ENCODE measurements at places on chromosomes 12 and 14.

DNA sequence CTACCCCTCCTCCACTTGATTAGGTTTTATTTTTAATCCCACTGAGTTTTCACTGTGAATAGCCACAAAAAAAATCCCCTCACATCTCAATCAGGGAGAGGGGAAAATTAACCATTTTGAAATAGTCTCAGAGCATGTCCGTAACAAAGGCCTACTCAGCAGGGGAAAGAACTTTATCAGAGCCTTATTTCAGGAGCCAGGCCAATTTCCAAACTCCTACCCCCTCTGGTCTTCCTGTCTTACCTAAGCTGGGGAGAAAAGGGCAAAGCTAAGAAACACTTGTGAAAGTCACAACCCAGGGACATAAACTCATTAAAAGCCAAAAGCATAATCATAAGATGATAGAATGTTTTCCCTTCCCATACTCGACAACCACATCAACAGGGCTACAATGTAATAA lies 260.3 kb upstream of the DIO3 start:
- DNase-seq = no peak

DNA sequence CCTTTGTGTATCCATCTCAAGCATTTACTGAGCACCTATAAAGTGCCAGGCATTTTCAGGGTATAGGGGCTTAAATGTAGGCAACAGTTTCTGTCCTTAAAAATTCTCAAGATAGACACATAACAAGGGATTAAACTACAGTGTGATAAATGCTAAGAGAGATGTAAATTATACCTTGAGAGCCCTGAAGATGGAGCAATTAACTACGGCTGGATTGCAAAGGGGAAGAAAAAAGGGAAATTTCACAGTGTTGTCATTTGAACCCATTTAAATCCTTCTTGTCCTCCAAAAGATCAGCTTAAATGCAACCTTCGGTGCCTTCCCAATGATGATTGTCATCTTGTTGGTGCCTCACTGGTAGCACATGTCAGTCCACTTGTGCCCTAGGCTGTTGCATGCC lies 11.5 kb upstream of the IL26 start:
- DNase-seq = no peak

GRCh38 chr14:102971314-102971713 lies 48.9 kb downstream of the AMN start:
- DNase-seq = no peak

GRCh38 chr14:64762044-64763034 lies 58.1 kb downstream of the PLEKHG3 start:
- DNase-seq = no peak

DNA sequence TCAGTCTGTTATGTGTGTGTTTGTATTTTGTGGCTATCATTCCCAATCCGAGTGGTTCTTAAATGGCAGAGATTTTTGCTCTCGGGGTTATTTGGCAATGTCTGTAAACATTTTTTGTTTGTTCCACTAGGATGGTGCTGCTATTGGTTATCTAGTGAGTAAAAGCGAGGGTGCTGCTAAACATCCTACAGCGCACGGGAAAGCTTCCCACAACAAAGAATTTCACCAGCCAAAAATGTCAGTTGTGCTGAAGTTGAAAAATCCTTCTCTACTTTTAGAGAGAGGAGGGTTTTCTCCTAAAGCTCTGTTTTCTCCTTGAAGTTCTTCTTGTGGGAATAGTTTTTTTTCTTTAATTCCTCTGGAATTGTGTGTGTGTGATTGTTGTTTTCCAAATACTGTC lies 2.4 kb downstream of the EXD2 start:
- DNase-seq = no peak

GRCh38 chr14:23725980-23726710 lies 90.0 kb downstream of the DHRS2 start:
- no peak for DNase-seq

DNA sequence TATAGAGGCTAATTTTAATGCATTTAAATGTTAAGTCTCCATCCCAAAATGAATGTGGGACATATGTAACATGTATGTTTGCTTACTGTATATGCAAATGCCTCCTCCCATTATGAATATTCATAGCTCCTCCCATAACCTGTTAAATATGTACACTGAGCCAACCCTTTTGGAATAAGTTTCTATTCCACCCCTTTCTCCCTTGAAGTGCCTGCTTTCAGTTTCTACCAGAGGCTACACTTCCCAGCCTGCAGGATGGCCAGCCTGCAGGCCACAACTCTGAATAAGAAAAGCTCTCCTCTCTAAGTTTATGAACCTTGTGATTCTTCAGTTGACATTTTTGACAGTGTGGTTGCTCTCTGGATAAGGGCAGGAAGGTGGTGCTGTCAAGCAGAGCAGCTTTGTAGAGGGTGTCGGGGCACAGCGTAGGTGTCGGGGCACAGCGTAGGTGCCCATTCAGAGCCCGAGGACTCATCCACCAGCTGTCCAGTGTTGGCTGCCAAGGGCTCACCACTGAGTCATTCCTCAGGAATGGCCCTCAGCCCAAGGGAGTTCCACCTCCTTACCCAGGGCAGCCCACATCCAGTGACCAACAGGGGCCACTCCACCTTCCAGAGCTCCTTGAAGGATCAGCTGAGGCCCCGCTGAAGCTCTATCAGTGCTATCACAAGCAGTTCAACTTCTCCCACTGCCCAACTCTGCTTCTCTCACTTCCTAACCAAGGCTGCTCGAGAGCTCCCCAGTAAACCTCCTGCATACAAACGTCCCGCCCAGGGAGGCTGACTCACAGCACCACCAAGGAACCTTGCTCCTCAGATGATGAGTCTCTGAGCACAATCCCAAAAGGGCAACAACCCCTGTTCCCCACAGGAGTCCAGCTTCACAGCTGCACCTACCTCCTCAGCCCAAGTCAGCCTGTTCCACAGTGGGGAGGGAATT lies 31.4 kb downstream of the VWF start:
- DNase-seq = no peak

DNA sequence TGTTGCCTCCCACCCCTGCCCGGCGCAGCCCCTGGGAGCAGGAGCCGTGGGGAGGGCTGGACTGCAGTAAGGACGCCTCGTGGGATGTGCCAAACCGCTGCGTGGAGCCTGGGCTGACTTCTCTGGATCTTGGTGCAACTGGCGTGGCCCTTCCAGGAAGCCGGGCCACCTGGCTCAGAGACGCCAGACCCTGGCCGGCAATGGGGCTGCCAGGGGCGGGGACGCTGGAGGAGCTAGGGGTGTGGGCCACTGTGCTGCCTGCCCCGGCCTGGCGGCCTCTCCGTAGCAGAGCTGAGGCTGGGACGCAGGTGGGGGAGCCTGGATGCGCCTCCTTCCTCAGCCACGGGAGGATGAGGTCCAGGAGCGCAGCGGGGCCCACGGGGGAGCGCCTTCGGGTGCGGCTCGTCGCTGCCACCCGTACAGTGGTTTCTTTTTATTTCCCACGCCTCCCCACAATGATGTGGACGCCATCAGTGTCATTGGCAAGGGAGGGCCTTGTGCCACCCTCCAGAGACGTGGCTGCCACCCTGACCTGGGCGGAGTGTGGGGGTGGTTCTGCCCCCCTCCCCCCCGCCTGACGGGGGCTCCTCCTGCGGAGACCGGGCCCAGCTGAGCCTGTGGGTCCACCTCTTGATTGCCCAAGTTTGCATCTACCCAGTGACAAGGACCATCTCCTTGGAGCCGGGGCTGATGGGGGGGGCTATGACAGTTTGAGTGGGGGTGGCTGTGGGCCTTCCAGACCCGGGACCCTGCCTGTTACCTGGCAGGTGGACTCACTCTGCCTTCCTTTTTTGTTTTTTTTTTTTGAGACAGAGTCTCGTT lies 11.3 kb downstream of the DDX51 start:
- DNase-seq = no peak

DNA sequence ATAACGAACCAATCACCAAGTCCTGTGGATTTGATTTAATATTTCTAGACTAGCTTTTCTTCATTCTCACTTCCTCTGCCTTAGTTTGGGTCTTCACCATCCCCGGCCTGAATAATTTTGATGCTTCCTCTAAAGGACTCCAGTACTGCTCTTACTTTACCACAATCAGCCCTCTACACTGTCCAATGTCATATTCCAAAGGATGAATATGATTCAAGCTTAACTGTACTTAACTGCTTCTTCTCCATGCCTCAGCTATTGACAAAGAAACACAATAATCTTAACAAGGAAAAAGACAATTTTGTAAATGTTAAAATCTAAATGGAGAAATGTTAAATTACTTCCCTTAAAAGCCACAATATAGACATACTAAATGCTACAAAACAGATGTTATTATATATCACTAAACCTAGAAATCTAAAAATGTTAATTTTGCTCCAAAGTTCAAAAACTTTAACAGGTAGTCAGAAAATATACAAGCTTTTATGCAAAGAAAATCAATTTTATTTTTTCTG lies 70.2 kb downstream of the STXBP6 start:
- no peak for DNase-seq

GRCh38 chr14:36177489-36177888 lies 967 bp upstream of the PTCSC3 start:
- DNase-seq = no peak

DNA sequence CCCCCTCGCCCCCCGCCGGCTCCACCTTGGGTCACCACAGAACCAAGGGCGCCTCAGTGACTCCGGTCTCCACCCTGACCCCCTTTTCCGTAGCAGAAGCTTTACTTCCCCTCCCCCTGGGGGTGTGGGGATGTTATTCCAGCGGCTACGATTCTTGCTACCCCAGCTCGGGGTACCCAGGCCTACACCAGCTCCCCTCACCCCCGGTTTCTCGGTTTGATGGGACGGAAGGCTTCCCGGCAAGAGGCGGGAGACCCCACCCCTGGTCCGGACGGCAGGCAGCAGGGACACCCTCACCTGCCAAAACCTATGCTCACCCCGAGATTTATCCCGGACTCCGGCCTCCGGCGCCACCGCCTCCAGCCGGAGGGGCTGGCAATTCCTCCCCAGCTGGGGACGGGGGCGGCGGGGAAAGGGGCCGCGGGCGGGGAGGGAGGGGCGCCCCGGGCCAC lies 619 bp downstream of the RAB15 start:
- no peak for DNase-seq

DNA sequence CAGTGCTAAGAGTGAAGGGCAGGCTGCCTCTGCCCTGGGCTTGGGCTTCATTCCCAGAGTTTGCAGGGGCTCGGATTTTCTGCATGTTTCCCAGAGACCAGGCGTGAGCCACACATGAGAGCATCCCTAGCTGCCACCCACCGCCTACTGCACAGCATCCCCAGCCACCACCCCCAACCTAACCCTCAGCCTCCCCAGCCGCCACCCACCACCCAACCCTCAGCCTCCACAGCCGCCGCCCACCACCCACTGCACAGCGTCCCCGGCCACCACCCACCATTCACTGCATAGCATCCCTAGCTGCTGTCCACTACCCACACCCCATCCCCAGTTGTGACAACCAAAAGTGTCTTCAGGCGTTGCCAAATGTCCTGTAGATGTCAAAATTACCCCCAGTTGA lies 22.6 kb downstream of the FGF6 start:
- DNase-seq = no peak

- DNase-seq = no peak
These were observed 6.9 kb downstream of the ANKRD13A start for GRCh38 chr12:110006115-110006514.

DNA sequence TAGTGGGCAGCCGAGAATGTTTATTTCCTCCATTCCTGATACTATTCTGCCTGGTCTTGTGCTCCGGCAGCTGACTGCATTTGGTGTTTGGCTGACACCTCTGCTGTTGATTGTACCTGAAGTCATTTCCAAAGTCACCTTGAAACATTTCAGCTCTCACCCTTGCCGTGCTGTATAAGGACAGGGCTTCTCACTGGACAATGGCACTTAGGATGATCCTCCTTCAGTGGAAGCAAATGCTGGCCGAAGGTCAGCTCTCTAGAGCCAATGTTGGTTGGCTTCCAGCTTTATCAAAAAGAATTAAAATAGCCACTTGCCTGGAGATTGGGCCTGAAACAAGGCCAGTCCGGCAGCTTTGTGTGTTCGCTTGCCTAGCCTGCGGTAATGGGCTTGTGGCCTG lies 44.0 kb downstream of the ACACB start:
- no peak for DNase-seq

DNA sequence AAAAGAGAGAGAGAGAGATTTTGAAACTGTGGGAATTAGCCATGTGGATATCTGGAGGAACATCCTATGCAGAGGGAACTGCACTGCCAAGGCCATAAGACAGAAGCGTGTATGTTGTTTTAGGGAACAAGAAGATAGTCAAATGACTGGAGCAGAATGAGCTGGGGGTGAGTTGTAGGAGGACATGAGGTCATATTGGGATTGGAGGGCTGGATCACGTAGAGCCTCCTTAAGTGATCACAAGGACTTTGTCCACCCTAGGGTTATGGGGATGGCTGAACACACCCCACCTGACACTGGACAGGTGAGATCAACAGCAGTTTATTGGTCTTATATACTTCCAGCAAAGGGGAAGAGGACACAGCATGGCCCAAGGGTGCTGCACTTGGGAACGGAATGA lies 8.2 kb upstream of the CGRRF1 start:
- no peak for DNase-seq

- DNase-seq = no peak
These were observed 21.3 kb upstream of the PRMT8 start for GRCh38 chr12:3469711-3470110.

- no peak for DNase-seq
These were observed 253.4 kb upstream of the LRIG3 start for GRCh38 chr12:59173695-59174094.

- no peak for DNase-seq
These were observed 23.8 kb downstream of the ZNF891 start for GRCh38 chr12:133106253-133106652.

GRCh38 chr12:80884651-80885050 lies 53.1 kb downstream of the LIN7A start:
- DNase-seq = no peak

- no peak for DNase-seq
These were observed 292.3 kb downstream of the TMEM117 start for GRCh38 chr12:44127966-44128710.

DNA sequence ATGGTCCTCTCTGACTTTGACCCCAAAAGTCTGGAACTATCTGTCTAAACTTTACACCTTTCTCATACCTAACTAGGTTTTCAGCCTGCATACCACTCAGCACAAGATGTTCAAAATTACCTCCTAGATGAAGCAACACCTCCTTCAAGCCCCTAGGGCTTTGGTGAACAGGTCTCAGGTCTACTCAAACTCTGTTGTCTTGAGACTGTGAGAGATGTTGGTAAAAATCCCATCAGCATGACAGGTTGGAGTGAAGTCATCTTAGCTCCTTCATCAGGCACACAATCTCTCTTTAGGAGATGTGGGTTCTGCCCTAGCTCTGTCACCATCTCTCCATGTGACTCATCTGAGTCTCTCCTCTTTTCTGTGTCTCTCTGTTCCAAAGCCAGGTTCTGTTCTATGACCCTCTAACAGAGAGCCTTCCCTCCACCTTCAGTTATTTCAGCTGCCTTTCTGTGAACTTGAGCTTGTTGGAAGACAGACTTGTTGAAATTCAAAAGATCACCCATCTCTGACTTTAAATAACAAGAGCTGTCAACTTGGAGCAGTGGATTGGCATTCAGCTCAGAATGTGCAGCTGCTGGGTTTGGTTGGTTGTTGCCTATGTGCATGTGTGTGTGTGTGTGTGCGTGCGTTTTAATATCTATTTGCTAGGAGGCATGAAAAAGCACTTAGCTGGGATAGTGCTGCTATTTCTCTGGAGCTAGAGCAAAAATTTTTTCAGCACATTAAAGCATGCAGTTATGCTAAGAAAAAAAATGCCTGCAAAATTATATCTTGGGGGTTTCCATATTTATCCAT lies 130.7 kb downstream of the CRACR2A start:
- DNase-seq = no peak

- DNase-seq = no peak
These were observed 345.6 kb downstream of the ADAMTS20 start for GRCh38 chr12:43206396-43206795.
